HT1080 (cell line): ENCODE measurements at places on chromosomes 3 and 15. TPM values are rescaled to one million over a fixed set of nuclear protein-coding genes. Genes with fewer than 3 reads are reported as not detected.

Gene RAB6B
- 0.23 and 0.51 TPM in 2 replicates for total RNA-seq

GRCh38 chr3:100151024-100151707 is 36.9 kb upstream of the FILIP1L start:
- no peak for DNase-seq

DNA sequence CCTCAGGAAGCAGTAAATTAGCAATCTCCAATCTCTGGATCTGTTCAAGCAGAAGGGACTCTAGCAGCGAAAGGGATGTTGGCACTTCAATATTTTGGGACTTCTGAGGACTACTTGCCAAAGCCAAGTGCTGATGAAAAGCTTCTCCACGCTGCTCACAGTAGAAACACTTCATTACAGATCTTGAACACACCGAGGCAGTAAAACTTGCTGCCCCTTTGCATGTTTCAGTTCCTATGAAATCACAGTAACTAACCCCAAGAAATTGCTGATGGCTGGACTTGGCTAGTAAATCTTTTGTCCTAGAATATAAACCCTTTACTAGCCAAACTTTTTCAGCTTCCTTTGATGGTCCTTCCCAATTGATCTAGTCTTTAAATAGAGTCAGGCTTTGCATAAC is 750.5 kb upstream of the GRM7 start:
- DNase-seq, result no peak

- peak; percentile 48 for DNase-seq
These were observed 124.8 kb downstream of the CHDH start for GRCh38 chr3:53721187-53722119.

- peak; percentile 81 for DNase-seq
These were observed 559 bp downstream of the PKM start for GRCh38 chr15:72230197-72231065.

GRCh38 chr3:138747225-138747624 is 87.5 kb downstream of the PIK3CB start:
- no peak for DNase-seq
